ENCODE measurements at places on chromosomes 6 and 20. TPM values are rescaled to one million over a fixed set of nuclear protein-coding genes. Genes with fewer than 3 reads are reported as not detected.

- ATAC-seq: no peak
Observed at GRCh38 chr6:11819486-11819885, 40.9 kb upstream of the ADTRP start.

CLDN20 gene
- total RNA-seq: 0.27 TPM

DNA sequence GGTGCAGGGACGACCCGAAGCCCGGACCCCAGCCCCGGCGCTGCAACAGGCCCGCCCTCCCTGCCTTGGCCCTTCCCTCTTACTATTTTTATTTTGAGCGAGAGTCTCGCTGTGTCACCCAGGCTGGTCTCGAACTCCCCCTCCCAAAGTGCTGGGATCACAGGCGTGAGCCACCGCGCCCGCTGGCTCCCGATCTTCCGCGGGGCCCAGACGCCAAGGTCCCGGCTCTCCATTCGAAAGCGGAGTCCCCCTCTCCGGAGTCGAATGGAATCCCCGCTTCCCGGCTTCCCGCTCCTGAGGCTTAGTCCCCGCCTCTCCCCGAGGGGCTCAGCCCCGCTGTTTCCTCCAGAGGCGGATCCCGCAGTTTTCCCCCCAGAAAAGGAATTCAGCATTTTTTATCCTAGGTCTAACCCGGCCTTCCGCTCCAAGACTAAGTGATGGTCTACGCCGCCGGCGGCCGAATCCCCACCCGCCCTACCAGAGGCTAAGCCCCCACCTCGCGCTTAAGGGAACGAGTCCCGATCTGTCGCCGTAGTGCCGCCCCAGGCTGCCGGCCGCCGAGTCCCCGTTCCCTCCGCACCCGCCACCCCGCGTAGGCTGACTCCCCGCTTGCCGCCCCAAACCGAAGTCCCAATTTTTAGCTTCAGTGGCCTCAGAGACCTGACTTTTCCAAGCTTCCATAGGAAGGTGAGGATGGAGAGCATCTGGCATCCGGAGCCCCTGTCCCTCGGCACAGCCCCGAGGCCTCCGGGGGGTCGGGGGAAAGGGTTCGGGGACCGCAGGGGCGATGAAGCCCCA lies 11.5 kb upstream of the TMC2 start:
- ATAC-seq: peak; percentile 72

ZSCAN23 gene
- 2.7 TPM for total RNA-seq

RAB32 gene
- total RNA-seq: 47.4 TPM

HAO1 gene
- not detected for total RNA-seq

Data from gastroesophageal sphincter (tissue), 4 donors.